ENCODE measurements at places on chromosomes 13 and 19.

DNA sequence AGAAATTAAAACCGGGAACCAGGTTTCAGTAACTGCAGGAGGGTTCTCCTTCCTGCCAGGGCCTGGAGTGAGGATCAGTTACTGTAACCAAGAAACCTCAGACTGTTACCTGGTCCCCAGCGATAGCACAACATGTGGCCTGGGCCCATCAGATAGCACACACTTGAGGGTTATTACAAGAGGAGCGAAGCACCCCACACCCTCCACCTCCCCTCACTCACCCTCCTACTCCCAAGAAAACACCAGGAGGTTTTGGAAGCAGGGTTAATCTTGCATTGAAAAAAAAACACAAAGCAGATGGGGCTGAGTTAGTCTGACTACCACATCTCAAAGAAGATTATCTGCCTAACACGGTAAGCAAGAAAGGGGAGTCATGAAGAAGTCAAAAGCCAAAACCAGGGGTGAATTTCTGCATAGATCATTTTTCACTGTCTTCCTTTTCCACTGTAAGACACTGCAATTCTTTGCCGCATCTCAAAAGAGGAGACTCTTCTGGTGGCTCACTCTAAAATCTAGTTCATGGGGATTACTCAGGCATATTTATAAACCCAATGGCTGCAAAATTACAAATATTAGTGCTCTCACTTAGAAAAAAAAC, 75.9 kb upstream of the DOCK9 start:
- DNase-seq = peak; percentile 82

DNA sequence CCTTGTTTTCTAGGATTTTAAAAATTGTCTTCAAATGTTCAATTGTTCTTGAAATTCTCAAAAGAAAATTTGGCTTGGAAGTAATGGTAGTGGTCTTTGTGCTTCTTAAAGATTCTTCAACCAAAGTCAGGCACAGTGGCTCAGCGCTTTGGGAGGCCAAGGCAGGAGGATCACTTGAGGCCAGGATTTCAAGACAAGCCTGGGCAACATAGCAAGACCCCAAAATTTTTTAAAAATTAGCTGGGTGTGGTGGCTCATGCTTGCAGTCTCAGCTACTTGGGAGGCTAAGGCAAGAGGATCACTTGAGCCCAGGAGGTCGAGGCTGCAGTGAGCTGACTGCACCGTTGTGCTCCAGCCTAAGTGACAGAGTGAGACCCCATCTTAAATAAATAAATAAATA, 153.5 kb upstream of the ZNF507 start:
- DNase-seq = no peak

GRCh38 chr13:80400865-80401426, 60.0 kb upstream of the SPRY2 start:
- DNase-seq = no peak

- peak; percentile 55 for DNase-seq
Observed at GRCh38 chr19:12802267-12803106, 618 bp downstream of the THSD8 start.

DNA sequence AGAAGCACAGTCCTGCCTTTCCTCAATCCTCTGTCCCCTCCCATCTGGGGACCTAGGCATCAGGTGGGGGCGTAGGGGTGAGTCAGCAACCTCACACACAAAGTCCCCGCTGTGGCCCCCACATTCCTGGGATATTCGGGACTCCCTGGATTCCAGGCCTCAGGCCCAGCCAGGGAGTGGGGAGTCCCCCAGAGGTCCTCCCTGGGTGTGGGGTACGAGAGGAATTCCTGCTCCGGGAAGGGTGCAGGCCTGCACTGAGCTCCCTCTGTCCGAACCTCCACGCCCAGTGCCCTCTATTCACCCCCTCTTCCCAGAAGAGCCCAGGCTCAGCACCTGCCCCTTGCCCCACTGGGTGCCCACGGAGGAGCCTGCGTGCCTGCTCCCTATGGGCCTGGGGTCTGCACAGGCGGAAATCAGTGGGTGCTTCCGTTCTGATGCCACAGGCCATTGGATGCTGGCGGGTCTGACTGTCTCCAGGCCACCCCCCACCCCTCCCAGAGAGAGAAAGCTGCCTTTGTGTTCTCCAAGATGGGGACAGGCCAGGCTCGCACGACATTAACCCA, 3.4 kb downstream of the CADM4 start:
- no peak for DNase-seq

DNA sequence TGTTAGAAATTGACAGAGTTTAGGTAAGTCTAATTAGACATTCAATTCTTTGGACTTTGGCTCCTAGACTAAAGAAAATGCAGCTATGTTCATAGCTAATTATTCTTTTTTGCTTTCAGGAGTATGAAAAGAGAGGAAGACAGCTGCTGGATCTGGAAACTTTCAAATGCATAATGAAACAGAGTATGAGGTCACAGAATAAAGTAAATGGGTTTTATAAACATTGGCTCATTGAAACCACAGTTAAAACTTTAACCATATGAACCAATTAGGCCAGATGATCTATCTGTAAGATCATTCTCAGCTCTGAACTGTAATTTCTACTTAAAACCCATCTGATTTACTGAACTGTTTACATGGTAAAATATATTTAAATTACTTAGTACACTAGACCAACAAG, 82.7 kb downstream of the TEX26 start:
- DNase-seq = no peak

DNA sequence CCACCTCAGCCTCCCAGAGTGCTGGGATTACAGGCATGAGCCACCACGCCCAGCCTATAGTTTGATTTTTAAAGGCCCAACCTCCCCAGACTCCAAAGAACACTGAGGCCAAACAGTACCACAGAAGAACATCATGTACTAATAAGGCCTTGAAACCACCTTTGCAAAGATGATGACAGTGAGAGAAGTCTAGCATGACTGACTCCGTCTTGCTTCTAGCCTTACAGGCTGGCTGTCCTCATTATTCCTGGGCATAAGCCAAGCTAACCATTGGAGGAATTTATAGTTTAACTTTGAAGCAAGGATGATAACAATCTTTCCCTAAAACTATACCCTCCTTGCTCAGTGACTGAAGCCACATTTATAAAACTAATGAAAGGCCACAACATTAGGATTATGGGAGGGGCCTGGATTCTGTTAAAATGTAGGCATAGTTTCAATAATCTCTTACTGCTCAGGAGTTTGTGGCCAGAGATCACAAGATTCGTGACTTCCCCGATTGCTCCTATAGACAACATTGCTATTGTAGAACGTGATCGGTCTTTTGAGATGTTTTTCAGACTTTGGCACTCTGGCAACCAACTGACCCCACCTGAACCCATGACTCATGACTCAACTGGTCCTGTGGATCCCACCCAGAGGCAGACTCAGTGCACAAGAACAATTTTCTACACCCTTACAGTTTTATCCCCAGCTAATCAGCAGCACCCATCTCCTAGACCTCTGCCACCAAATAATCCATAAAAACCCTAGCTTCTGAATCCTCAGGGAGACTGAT, 17.6 kb downstream of the GPR42 start:
- no peak for DNase-seq

GRCh38 chr19:42315024-42315423, 1.9 kb downstream of the TMEM145 start:
- no peak for DNase-seq

DNA sequence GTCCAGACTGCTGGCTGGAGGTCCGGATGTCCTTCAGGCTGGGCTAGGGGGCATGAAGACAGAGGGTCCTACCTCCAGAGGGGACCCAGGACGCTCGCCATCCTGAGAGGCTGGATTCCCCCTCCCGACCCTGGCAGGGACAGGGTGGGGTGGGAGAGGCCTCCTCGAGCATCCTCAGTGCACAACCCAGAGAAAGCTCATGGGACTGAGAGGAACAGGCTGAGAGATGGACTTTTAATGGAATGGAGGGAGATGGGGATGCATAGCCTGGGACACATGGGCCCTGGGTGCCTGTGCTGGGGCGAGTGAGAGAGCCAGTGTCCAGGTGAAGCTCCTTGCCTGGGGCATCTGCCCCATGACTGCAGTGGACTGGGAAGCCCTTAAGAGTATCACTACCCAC, 3.1 kb downstream of the ACTL9 start:
- DNase-seq = no peak

DNA sequence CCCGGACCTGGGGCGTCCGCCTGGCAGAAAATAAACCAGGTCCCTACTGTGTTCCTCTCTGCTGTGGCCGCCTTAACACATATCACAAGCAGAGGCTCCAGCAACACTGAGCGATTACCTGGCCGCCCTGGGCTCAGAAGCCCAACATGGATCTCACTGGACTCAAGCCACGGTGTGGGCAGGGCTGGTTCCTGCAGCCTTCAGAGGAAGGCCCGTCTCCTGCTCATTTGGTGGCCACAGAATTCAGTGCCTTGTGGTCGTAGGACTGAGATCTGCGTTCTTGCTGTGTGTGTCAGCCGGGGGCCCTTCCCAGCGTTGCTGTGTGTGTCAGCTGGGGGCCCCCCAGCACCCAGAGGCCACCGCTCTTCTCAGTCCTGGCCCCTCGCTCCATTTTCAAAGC, 30.2 kb downstream of the C2CD4C start:
- no peak for DNase-seq

- DNase-seq = no peak
Observed at GRCh38 chr13:79815041-79815440, 334.1 kb downstream of the NDFIP2 start.

GRCh38 chr13:40409278-40409677, 257.2 kb downstream of the FOXO1 start:
- DNase-seq = no peak

DNA sequence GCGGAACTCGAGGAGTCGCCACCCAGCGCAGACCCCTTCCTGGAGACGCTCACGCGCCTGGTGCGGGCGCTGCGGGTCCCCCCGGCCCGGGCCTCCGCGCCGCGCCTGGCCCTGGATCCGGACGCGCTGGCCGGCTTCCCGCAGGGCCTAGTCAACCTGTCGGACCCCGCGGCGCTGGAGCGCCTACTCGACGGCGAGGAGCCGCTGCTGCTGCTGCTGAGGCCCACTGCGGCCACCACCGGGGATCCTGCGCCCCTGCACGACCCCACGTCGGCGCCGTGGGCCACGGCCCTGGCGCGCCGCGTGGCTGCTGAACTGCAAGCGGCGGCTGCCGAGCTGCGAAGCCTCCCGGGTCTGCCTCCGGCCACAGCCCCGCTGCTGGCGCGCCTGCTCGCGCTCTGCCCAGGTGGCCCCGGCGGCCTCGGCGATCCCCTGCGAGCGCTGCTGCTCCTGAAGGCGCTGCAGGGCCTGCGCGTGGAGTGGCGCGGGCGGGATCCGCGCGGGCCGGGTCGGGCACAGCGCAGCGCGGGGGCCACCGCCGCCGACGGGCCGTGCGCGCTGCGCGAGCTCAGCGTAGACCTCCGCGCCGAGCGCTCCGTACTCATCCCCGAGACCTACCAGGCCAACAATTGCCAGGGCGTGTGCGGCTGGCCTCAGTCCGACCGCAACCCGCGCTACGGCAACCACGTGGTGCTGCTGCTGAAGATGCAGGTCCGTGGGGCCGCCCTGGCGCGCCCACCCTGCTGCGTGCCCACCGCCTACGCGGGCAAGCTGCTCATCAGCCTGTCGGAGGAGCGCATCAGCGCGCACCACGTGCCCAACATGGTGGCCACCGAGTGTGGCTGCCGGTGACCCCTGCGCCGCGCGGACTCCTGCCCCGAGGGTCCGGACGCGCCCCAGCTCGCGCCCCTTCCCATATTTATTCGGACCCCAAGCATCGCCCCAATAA, 2.3 kb downstream of the AMH start:
- DNase-seq = no peak

DNA sequence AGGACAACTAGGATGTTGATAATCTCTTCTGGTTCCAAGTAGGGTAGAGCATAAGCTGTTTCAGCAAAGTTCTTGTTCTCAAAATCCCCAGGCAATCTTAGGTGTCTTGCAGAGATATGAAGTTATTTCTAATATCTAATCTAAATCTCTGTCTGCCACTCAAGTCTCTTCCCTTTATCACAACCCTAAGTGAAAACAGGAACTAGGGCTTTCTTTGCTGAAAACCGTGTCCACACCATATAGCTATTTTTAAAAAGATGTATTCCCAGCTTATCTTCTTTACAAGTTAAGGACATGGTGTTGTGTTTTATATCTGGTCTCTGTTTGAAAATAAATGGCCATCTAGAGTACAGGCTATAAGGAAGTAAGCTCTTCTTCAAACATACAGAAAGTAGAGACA, 11.3 kb upstream of the RNASEH2B start:
- DNase-seq = no peak

DNA sequence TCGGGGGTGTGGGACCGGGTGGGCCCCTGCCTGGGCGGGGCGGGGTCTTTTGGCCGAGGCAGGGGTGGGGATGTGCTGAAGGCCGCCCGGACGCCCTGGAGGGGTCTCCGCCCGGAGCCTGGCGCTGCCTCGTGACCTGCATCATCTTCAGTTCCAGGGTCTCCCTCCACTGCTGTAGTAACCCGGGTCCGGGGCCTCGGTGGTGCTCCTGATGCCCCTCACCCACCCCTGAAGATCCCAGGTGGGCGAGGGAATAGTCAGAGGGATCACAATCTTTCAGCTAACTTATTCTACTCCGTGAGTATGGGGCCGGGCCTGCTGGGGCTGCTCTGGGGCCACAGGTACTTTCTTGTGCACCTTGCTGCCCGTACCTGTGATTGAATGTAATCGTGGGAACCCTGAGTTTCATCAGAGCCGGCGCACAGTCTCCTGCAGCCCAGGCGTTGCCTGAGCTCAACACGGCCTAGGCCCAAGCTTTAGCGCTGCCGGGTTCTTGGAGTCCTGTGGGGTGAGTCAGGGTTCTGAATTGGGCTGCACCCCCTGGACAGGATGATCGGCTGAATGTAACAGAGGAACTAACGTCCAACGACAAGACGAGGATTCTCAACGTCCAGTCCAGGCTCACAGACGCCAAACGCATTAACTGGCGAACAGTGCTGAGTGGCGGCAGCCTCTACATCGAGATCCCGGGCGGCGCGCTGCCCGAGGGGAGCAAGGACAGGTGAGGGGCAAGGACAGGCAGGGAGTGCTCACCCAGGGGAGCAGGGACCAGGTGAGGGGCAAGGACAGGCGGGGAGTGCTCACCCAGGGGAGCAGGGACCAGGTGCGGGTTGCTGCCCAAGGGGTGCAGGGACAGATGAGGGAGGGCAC, 10.5 kb downstream of the PEAK3 start:
- DNase-seq = no peak

- no peak for DNase-seq
Observed at GRCh38 chr19:12665281-12665573, 1.3 kb downstream of the MAN2B1 start.
